HFFc6 (cell line): ENCODE measurements at places on chromosomes 1 and 21. TPM values are rescaled to one million over a fixed set of nuclear protein-coding genes. Genes with fewer than 3 reads are reported as not detected.
A peak's percentile ranks its signal among the peaks of the same experiment; 100 is the strongest.

DNA sequence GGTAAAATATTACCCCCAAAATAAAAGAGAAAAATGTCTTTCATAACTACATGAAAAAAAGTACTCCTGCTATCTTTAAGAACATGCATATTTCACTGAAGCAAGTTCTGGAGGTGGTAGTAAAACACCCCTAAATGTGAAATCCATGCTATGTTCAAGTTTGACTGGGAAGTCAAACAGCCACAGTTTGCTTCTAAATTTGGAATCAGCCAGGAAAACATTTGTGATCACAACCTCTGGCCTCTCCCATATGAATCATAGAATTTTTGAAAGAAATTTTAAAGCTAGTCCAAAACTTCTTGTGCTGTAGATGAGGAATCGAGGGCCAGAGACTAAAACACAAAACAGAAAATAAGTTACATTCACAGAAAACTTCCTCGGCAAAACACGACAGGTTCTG is 6.6 kb downstream of the SORT1 start:
- H3K36me3 ChIP-seq: peaks cover 5% of the 10 kb centered on the region; the same call in 1 of the 2 replicates
- peak overlapping the region; percentile 70 for H3K27ac ChIP-seq
- peak overlapping the region; percentile 78 for H3K4me3 ChIP-seq
- DNase-seq: peak; percentile 38

Gene SIM2
- total RNA-seq: not detected in 3 replicates

DNA sequence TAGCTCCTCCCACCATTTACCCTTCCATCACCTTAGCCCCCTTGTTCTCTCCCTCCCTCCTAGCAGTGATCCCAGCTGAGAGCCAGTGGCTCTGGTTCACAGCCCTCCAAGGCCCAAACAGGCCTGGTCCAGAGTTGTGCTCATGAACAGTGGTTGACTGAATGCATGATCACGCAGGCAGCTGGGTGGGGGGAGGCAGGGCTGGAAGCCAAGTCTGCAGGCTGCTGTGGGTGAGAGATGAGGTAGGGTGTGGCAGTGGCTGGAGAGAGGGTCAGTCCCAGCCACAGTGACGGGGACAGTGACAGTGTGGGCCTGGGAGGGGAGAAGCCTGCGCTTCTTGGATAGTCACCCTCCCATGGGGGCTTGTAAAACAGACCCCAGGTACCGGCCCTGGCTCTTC is 22.2 kb downstream of the EPHA8 start:
- no peak overlapping the region for H3K4me3 ChIP-seq
- no peak for DNase-seq
- H3K27ac ChIP-seq: no peak overlapping the region
- H3K27me3 ChIP-seq: peaks cover 51% of the 10 kb centered on the region

DNA sequence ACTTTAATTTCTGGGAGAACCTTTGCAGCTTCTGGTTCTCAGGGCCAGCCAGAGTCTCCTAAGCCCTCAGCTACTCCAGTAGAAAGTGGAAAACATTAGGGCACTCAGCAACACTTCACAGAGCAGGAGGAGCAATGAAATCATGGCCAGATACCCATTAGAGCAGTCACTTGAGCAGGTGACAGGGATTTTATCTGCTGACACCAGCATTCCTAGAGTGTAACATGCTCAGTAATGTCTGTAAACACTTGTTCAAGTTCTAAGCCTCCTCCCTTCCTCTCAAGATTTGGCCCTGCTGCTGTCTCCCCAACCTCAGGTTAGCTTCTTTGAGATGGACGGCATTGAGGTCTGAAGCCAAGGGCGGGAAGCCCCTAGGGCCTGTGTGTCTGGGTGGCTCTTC is 218.0 kb downstream of the GRIK3 start:
- H3K36me3 ChIP-seq: no peaks in the 10 kb centered on the region
- no peak for DNase-seq
- H3K4me3 ChIP-seq: no peak overlapping the region
- no peaks in the 10 kb centered on the region; the same call in 1 of the 2 replicates for H3K27me3 ChIP-seq

- peaks cover 77% of the 10 kb centered on the region for H3K36me3 ChIP-seq
- H3K4me3 ChIP-seq: peak overlapping the region; percentile 44
- peaks cover 70% of the 10 kb centered on the region for H3K4me1 ChIP-seq
These were observed 135.1 kb downstream of the AK5 start for GRCh38 chr1:77416692-77417450.

DNA sequence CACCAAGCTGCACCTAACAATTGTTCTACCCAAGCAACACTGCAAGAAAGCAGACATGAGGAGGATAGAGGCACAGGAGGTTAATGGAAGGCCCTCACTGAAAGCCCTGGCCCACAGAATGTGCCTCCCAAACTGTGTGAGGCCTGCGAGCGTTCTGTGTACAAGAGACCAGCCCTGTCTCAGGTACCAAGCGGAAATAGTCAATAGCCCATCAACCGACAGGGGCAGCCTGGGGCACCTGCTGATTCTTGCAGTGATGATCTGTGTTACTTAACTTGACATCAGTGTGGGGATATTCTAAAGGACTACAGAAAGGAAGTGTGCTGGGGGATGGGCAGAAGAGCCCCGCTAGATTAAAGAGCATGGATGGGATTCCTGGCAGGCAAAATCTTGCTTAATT is 392.4 kb downstream of the KCNH1 start:
- H3K27me3 ChIP-seq: peaks cover 9% of the 10 kb centered on the region
- no peaks in the 10 kb centered on the region for H3K36me3 ChIP-seq
- no peak for DNase-seq
- H3K4me1 ChIP-seq: no peaks in the 10 kb centered on the region

Gene EPS8L3
- total RNA-seq: not detected in 3 replicates

DNA sequence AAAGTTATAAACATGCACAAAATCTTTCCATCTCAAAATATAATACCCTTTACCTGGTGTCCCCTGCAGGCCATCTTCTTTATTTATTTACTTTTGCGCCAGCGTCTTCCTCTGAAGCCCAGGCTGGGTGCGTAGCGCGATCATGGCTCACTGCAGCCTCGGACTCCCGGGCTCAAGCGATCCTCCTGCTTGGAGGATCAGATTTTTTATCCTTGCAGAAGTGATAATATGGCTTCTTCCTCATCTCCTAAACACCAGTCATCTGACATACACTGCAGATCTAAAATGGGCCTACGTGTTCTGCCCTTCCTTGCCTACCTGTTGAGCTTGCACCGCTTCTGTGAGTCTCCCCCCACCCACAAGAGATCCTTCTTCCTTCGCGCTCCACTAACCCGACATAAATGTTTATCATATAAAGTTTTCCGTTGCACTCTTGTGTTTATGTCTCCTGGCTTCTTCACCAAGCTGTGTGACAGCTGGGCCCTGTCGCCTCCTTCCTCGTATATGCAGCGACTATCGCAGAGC is 506 bp upstream of the SRP9 start:
- no peaks in the 10 kb centered on the region for H3K27me3 ChIP-seq
- no peak overlapping the region for H3K4me3 ChIP-seq
- DNase-seq: no peak
- 0 out of 2 replicates have a peak, but pooled peaks cover 3% of the 10 kb centered on the region for H3K36me3 ChIP-seq
- H3K4me1 ChIP-seq: peaks cover 59% of the 10 kb centered on the region
